ENCODE measurements at places on chromosomes 5 and 9. TPM values are rescaled to one million over a fixed set of nuclear protein-coding genes. Genes with fewer than 3 reads are reported as not detected.

Gene HK3
- total RNA-seq = 6.3 TPM

Gene NTRK2
- total RNA-seq = 5.3 TPM

- DNase-seq = no peak
These were observed 36.1 kb upstream of the KIF4B start for GRCh38 chr5:154977409-154977808.

DNA sequence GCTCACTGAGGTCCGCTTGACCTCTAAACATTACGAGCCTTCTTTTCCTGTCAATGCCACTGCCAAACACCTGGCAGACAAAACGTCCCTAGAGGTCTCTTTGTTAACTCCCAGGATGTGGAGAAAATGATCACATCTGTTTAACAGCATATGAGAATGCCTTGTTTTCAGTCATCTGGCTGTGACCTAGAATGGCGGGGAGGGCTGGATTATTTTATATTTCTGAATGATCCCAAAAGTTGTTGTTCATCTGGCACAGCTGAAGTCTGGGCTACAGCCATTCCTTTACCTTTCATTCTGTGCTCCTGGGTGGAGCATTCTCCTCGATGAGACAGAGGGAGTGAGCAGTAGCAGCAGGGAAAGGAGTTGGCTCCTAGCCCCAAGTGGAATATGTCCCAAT is 138.2 kb downstream of the PRDM6 start:
- DNase-seq = no peak

DNA sequence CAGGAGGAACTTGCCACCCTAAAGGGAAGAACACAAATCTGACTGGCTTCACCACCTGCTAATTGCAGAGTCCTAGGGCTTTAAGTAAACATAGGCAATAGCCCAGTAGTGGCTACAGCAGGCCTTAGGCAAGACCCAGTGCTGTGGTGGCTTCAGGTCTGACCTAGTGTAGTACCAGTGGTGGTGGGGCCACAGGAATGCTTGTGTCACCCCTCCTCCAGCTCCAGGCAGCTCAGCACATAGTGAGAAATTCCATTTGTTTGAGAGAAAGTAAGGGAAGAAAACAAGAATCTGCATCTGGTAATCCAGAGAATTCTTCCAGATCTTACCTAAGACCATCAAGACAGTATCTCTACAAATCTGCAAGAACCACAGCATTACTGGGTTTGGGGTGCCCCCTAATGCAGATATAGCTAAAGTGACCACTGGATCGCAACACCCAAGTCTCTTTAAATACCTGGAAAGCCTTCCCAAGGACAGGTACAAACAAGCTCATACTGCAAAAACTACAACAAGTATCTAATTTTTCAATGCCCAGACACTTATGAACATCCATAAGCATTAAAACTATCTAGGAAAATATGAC is 102.6 kb upstream of the TRPM3 start:
- DNase-seq = no peak

Gene SLC27A4
- 38.0 TPM for total RNA-seq

Gene NUP155
- total RNA-seq = 67.6 TPM

Measured in testis (tissue), 5 donors.